ENCODE measurements at places on chromosomes 12 and 14.
A peak's percentile ranks its signal among the peaks of the same experiment; 100 is the strongest.

- peak overlapping the region; percentile 97 for H3K27ac ChIP-seq
- peak overlapping the region; percentile 83 for H3K4me3 ChIP-seq
- H3K36me3 ChIP-seq, result peaks cover 36% of the 10 kb centered on the region
- H3K27me3 ChIP-seq, result no peaks in the 10 kb centered on the region
These were observed 1.4 kb downstream of the TNS2 start for GRCh38 chr12:53051058-53051880.

- H3K4me3 ChIP-seq, result no peak overlapping the region
- H3K27me3 ChIP-seq, result peaks cover 67% of the 10 kb centered on the region
- no peak overlapping the region for H3K27ac ChIP-seq
- DNase-seq, result no peak
- H3K4me1 ChIP-seq, result no peaks in the 10 kb centered on the region
These were observed 118.6 kb upstream of the MYL2 start for GRCh38 chr12:111038941-111039340.

DNA sequence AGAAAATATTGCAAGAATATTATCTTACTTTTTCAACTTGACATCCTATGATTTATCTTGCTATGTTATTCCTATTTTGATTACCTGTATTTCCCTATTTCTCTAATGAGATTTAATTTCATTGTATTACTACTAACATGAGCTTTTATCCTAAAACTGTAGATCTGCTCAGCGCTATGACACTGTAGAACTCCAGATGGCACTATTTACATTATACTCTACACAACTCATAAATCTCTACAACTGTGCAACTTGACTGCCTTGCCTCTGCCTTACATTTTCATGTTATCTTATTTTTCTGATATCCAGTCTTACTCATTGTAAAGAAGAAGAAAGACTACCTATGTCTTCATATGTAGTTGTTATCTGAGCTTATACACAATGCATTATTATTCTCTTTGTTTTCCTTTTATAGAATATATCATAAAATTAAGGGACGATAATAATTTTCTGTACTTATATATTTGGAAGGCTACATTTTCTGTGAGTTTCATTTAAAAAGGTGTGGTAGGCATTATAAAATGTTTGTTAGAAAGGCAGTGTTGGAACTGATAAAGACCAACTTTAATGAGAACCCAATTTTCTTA is 24.1 kb downstream of the NUP37 start:
- DNase-seq, result no peak
- H3K36me3 ChIP-seq, result peaks cover 40% of the 10 kb centered on the region
- no peaks in the 10 kb centered on the region for H3K27me3 ChIP-seq
- no peak overlapping the region for H3K27ac ChIP-seq
- no peaks in the 10 kb centered on the region for H3K4me1 ChIP-seq

DNA sequence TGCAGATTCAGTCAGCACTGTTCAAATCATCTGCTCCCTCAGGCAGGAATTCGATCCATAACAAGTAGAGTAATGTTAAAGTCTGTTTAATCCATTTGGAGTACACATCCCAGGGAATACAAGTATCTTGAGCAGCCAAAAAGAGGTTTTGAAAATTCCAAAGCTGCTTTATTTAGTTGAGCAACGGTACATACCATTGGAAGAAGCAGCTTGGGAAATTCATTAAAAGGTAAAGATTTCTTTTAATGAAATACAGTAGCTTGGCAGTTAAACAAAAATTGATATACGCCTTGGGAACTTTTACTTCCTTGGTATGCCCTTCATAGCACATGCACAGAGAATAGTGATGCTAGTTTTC is 153.8 kb downstream of the LRIG3 start:
- H3K27ac ChIP-seq, result no peak overlapping the region
- no peaks in the 10 kb centered on the region for H3K36me3 ChIP-seq
- DNase-seq, result no peak
- no peaks in the 10 kb centered on the region for H3K4me1 ChIP-seq
- H3K4me3 ChIP-seq, result no peak overlapping the region

GRCh38 chr12:11601647-11602046 is 47.8 kb upstream of the ETV6 start:
- no peak overlapping the region for H3K4me3 ChIP-seq
- H3K27me3 ChIP-seq, result no peaks in the 10 kb centered on the region
- H3K4me1 ChIP-seq, result peaks cover 4% of the 10 kb centered on the region
- no peak overlapping the region for H3K27ac ChIP-seq
- H3K36me3 ChIP-seq, result no peaks in the 10 kb centered on the region

DNA sequence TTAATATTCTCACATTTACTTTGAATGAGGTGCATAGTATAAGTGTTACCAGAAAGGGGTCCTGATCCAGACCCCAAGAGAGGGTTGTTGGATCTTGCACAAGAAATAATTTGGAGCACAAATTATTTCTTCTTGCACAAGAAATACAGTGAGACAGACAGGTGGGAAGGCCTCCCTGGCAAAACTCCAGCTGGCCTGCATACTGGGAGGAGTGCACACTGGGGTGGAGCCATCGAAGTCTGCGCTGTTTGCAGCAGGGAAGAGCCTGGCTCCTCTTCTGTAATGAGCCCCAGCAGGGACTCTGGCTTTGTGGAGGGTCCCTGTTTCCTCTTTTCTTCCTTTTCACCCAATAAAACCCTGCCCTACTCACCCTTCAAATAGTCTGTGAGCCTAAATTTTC is 141.6 kb downstream of the GLT1D1 start:
- H3K4me1 ChIP-seq, result no peaks in the 10 kb centered on the region
- no peak overlapping the region for H3K27ac ChIP-seq
- H3K36me3 ChIP-seq, result no peaks in the 10 kb centered on the region
- H3K4me3 ChIP-seq, result no peak overlapping the region
- no peak for DNase-seq

- no peak overlapping the region for H3K27ac ChIP-seq
- H3K27me3 ChIP-seq, result no peaks in the 10 kb centered on the region
- no peak overlapping the region for H3K4me3 ChIP-seq
- H3K4me1 ChIP-seq, result peaks cover 4% of the 10 kb centered on the region
- DNase-seq, result no peak
These were observed 86.9 kb downstream of the PRICKLE1 start for GRCh38 chr12:42502682-42503081.

DNA sequence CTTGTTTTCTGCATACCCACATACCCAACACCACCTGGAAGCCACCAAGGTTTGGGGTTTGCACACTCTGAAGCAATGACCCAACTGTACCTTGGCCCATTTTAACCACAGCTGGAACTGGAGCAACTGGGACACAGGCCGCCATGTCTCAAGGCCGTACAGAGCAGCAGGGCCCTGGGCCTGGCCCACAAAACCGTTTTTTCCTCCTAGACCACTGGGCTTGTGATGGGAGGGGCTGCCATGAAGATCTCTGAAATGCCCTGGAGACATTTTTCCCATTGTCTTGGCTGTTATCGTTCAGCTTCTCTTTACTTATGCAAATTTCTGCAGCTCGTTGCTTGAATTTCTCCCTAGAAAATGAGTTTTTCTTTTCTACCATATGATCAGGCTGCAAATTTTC is 96.7 kb upstream of the PLEKHA5 start:
- no peaks in the 10 kb centered on the region for H3K27me3 ChIP-seq
- no peak for DNase-seq
- peaks cover 19% of the 10 kb centered on the region for H3K4me1 ChIP-seq
- H3K36me3 ChIP-seq, result no peaks in the 10 kb centered on the region
- H3K27ac ChIP-seq, result no peak overlapping the region

Measured in lower lobe of right lung (tissue), 2 donors.